Adrenal gland (tissue), 19 donors: ENCODE measurements at places on chromosomes 7 and 10. TPM values are rescaled to one million over a fixed set of nuclear protein-coding genes. Genes with fewer than 3 reads are reported as not detected.

Gene DIP2C
- 23.4 TPM for total RNA-seq

DNA sequence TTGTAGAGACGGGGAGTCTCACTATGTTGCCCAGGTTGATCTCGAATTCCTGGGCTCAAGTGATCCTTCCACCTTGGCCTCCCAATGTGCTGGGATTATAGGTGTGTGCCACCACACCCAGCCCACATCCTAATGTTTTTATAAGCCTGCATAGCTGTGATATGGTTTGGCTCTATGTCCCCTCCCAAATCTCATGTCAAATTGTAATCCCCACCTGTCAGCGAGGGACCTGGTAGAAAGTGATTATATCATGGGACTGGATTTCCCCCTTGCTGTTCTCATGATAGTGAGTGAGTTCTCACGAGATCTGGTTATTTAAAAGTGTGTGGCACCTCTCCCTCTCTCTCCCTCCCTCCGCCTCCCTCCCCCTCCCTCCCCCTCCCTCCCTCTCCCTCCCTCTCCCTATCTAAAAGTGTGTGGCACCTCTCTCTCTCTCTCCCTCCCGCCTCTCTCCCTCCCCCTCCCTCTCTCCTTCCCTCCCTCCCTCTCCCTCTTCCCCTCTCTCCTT lies 13.9 kb downstream of the BAMBI start:
- DNase-seq, result no peak

- no peak for DNase-seq
These were observed 316.1 kb downstream of the SFMBT2 start for GRCh38 chr10:7094781-7095180.

Gene PCDH15
- total RNA-seq, result 9.5 TPM
